Right atrium auricular region (tissue), 2 donors: ENCODE measurements at places on chromosomes 2 and 18. TPM values are rescaled to one million over a fixed set of nuclear protein-coding genes. Genes with fewer than 3 reads are reported as not detected.

DNA sequence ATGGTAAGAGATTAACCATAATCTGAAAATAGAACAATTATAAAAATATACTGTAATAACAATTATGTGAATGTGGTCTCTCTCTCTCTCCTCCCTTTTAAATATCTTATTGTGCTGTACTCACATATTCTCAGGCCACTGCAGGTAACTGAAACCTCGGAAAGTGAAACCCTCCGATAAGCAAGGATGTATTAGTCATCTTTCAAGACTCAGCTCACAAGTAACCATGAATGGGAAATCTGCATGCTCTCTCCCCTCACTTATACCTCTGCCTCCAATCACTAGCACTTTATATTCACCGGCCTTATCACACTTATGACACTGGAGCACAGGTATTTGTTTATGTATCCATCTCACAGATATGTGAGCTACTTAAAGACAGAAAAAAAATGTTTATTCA lies 139.7 kb downstream of the LRP2 start:
- DNase-seq, result no peak

GRCh38 chr18:8411492-8411891 lies 197.7 kb upstream of the RAB12 start:
- DNase-seq, result no peak

GRCh38 chr2:9791711-9792110 lies 51.6 kb upstream of the TAF1B start:
- no peak for DNase-seq

DNA sequence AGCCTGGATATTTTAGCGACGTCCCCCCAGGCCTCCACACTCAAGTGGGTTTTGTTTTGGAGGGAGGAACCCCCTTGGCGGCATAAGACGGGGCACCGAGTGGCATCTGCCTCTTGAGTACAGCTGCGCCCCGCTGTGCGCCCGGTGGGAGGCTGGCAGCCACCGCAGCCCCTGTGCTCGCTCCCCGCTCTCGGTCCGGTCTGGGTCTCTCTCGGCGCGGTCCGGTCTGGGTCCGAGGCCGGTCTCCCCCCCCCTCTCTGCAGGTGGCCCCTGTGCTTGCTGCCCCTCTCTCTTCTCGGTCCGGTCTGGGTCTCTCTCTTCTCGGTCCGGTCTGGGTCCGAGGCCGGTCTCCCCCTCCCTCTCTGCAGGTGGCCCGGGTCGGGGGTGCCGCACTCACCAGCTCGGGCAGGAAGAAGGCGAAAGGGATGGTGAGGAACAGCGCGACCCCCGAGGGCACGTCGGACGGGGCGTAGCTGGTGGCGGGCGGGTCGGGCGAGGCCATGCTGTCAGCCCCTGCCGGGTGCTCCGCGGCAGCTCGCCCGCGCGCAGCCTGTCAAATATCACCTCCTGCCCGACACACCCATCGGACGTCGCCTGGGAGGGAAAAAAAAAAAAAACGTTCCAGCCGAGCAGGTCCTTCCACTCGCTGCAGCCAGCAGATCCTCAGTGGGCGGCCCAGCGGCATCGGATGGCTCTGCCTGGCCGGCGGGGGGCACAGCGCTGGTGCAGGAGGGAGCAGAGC lies at the start of gene MALL:
Gene MALL (minus strand): TSS at position 532 of the 742 bp plus-strand sequence. CDS start 30 bp downstream, at position 502.
- no peak for DNase-seq

DNA sequence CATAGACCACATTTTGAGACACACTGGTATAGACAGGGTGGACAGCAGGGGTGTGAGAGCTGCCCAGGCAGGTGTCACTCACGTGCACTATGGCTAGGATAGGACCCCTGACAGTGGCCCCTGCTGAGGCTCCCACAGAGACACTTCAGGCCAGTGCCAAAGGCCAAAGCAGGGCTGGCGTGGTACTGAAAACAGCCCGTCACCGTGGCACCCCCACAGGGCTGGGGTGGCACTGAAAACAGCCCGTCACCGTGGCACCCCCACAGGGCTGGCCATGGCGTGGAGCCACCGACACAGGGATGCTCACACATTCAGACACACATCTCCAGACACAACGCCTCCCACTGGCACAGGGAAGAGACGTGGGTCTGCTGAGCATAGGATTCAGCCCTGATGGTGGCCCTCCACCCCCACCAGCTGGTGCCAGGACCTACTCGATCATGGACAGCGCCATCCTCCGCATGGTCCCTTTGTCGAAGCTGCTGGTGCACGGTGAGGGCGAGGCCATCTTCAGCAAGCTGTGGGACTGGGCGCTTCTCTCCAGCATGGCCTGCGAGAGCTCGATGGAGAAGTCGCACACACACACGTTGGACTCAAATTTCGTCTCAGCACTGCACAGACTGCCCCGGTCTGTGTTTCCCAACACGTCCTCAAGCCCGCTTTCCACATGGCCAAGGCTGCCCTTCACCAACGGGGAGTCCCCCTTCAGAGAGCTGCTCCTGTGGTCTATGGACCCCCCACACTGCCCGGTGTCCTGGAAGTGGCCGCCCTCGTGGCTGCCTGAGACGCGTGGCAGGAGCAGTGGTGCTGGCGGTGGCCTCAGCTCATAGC lies 34.1 kb downstream of the ANKMY1 start:
- no peak for DNase-seq

DNA sequence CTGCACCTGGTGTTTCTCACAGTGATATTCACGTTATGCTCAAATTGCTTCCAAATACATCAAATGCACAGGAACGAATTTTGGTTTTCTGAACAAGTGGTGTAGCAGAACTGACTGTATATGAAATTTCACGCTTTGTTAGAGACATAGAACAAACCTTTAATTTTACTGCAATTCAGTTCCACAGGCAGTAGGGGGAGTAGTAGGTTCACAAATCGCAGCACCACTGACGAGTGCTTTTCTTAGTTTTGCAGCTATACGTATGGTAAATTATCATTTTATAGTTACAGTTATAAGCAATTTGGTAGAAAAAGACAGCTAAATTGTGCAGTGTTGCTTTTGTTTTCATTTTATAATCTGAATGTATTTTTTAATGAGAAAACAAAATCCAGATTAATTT lies 113.3 kb downstream of the KIAA1328 start:
- no peak for DNase-seq

GRCh38 chr2:57407772-57408201 lies 638.8 kb upstream of the VRK2 start:
- DNase-seq, result no peak

CEP192 gene
- 24.0 TPM for total RNA-seq

KCNE4 gene
- 3.4 TPM for total RNA-seq
